ENCODE measurements at places on chromosomes 3 and 15.

- no peak for DNase-seq
These were observed 185.9 kb downstream of the MEIS2 start for GRCh38 chr15:36914466-36914865.

- no peak for DNase-seq
These were observed 48.7 kb upstream of the LCTL start for GRCh38 chr15:66614456-66614855.

DNA sequence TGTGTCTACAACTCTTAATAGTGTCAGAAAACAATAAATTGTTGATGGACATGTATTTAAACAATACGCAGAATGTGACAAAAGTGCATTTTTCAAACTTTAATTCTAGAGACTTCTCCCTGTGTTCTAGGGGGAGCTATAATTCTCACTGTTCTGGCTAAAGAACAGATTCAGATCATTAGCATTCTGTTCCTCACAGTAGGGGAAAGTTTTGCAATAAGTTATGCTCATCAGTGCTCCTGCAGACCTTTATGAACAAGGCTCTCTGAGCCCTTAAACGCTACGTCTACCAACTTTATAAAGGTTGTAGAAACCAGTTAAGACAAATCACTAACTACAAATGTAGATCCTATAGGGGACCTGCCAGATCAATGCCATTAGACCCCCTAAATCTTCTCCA, 444.2 kb downstream of the SQOR start:
- DNase-seq, result no peak

GRCh38 chr15:100959066-100960050, 40.2 kb downstream of the LRRK1 start:
- DNase-seq, result no peak

GRCh38 chr3:152615681-152616080, 219.2 kb upstream of the P2RY1 start:
- peak; percentile 12 for DNase-seq
